ENCODE measurements at places on chromosomes 7 and 10.

GRCh38 chr7:11960621-11961020 is 128.6 kb upstream of the THSD7A start:
- no peak for DNase-seq

- DNase-seq: no peak
These were observed 250.5 kb downstream of the SDK1 start for GRCh38 chr7:3551536-3551935.

DNA sequence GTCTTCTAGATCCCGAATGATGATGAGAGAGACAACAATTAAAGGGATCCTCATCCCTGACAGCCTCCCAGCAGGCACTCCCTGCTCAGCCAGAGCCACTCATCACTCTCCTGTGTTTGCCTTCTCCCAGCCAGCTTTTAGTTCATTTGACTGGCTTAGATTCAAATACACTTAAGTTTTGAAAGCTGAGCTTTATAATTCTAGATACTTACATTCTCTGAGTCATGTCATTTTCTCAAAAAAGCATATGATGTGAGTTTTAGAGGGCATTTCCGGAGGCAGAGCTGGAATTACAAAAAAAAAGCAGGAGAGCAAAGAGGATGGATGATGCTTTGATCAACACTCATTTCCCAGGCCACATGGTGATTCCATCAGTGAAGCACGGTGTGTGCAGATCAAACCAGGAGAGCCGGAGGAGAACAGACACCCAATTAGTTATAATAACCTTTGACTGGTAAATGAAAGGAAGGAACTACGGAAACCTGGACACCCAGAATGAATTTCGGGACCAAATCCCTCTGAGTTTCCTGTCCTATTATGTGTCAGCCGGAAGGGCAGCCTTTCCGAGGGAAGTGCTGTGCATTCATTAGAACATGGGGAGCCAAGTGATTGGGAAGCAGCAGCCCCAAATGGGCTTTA is 81.5 kb upstream of the HPS1 start:
- no peak for DNase-seq

GRCh38 chr7:18521945-18522566 is 26.5 kb downstream of the HDAC9 start:
- no peak for DNase-seq

DNA sequence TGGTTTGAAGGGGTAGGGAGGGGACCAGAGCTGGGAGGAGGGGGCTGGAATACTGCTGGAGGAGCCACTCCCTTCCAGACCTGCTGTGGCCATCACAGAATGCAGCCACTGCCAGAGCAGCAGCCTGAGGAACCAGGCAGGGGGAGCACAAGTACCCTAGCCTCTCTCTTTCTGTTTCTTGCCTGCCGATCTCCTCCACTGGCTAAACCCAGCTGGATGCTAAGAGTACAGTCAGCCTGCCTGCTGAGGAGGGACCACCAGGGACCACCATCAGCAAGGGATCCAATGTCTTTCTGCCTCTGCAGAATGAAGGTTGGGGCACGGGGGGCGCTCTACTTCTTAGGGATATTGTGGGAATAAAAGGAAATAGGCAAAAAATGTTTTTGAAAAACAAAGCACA is 4.7 kb downstream of the BLVRA start:
- DNase-seq: no peak

DNA sequence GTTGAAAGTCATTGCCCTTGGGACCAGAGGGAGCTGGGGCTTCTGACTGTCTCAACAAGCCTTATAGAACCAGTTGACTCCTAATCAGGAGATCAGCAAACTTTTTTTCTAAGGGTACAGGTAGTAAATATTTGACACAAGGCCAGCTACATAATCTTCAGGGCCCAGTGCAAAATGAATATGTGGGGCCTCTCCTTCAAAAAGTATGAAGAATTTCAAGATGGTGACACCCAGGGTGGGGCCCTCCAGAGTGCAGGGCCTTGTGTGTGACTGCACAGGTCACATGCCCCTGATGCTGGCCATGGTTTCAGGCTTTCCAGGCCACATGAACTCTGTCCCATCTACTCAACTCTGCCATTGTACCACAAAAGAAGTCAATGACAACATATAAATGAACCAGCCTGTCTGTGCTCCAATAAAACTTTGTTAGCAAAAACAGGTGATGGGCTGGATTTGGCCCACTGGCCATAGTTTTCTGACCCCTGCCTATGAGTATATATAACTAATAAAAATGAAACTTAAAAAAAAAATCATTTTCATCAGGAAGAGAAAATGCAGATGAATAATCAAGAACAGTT is 6.1 kb downstream of the MMRN2 start:
- no peak for DNase-seq

DNA sequence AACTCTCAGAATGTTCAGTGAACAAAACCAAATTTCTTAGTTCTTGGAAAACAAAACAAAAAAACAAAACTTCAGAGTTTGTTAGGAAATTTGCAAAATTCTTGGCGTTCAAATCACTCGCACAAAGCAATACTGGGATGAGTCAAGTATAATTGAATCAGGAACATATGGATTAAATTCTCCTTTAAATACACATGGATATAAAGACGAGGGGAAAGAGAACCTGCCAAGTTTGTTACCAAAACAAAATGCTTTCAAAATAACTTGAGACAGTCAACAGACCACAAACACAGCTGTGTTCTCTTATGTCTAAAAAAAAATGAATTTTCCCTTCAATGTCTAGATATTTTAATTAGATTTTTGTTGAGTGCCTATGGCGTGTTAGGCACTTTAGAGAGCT is 93.5 kb upstream of the MPP7 start:
- no peak for DNase-seq

GRCh38 chr7:81439591-81439990 is 330.3 kb downstream of the HGF start:
- DNase-seq: no peak

DNA sequence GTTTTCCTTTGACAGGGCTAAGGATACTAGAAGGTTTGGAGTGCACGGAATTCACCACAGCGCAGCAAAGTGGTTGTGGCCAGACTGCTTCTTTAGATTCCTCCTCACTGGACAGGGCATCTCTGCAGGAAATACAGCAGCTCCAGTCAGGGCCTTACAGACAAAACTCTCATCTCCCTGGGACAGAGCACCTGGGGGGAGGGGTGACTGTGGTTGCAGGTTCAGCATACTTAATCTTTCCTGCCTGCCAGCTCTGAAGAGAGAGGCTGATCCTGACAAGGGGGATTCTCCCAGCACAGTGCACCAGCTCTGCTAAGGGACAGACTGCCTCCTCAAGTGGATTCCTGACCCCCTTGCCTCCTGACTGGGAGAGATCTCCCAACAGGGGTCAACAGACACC is 1257.9 kb downstream of the NXPH1 start:
- no peak for DNase-seq

GRCh38 chr10:70911386-70911785 is 23.0 kb upstream of the PCBD1 start:
- DNase-seq: no peak

DNA sequence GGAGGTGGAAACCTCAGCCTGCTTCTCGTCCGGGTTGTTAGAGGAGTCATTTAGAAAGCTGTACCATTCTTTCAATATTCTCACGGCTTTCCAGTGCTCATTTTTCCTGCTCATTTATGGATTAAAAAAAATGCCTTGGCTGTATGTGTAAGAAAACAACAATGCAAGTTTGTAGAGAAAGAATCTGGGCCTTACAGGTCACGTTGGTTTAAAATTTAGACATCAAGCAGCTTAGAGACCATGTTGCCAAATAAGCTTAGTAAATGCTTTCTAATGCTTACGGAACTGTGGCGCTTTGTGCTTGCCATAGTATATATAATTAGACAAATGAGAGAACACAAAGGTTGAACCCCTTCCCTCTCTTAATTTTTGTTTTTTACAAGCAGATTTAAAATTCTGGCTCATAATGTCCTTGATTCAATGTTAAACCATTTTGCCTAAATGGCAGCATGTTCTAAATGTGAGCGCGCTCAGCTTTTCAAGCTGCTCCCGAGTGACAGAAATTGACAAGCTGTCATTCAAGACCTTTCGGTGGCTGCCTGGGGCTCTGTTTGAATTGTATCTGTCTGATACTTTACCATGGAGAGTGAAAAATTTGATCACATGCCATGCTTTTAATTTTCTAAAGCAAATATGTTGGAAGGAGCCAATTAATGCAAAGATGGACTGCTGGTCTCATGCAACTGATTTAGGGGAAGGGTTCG is 1.1 kb downstream of the ARMS2 start:
- DNase-seq: no peak

- no peak for DNase-seq
These were observed 136.0 kb upstream of the WDR11 start for GRCh38 chr10:120715171-120715570.

GRCh38 chr10:101452593-101452992 is 98.6 kb downstream of the BTRC start:
- DNase-seq: no peak

DNA sequence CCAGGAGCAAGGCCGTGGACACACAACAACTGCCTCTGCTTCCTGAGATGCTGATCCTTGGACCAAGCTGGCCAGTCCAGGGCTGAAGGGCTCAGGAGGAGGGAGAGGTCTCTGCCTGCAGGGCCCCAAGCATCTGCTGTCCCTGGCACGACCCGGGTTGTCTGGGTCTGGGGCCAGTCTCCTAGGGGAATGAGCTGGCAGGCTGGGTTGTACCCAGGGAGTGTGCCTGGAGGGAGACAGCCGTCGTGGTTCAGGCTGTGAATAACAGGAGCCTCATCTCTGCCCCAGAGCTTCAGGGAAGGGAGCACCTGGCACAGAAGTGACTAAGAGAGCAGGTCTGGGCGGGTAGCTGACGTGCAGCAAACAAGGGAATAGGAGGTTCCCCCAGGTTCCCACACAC is 17.9 kb upstream of the SERPINE1 start:
- DNase-seq: peak; percentile 53

- DNase-seq: no peak
These were observed 276.2 kb downstream of the CAMK1D start for GRCh38 chr10:12625393-12626023.

GRCh38 chr7:8800986-8801385 is 367.6 kb downstream of the NXPH1 start:
- no peak for DNase-seq

DNA sequence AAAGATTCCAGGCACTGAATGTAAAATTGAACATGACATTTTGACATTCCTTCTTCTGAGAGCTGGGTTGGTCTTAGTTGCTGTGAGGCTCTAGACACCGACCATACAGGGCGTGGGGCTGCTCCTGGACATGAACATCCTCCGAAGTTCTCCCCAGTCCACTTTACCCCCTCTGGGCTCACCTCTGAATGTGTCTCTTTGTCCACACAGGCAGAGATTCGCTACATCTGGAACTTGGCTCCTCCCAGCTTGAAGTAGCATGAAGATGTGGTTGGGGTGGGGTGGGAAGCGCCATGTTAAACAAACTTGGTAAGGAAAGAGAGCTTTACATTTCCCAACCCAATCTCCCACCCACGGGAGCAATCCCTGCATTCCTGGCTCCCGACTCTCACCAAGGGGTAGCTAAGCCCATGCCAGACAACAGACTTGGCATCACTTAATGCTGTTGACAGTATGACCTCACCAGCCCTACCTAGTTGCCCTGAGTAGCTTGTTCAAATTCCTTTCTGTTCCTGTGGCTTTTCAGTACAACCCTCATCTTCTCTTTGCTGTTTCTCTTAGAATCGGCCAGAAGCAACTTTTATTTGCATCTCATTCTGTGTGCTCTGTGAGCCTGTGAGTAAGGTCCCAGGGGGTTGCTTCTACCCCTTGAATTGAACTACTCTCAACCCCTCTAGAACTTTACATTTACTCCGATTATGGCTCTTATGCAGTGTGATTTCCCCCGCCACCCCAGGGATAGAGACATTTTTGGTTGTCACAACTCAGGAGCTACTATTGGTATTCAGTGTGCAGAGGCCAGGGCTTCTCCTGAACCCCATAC is 211.4 kb downstream of the SEC23IP start:
- DNase-seq: no peak

- no peak for DNase-seq
These were observed 828.8 kb upstream of the MBL2 start for GRCh38 chr10:53601260-53601875.

Measured in H54 (cell line).